ENCODE measurements at places on chromosomes 5 and 9.

- DNase-seq = no peak
These were observed 40.2 kb downstream of the RGS3 start for GRCh38 chr9:113503613-113504211.

DNA sequence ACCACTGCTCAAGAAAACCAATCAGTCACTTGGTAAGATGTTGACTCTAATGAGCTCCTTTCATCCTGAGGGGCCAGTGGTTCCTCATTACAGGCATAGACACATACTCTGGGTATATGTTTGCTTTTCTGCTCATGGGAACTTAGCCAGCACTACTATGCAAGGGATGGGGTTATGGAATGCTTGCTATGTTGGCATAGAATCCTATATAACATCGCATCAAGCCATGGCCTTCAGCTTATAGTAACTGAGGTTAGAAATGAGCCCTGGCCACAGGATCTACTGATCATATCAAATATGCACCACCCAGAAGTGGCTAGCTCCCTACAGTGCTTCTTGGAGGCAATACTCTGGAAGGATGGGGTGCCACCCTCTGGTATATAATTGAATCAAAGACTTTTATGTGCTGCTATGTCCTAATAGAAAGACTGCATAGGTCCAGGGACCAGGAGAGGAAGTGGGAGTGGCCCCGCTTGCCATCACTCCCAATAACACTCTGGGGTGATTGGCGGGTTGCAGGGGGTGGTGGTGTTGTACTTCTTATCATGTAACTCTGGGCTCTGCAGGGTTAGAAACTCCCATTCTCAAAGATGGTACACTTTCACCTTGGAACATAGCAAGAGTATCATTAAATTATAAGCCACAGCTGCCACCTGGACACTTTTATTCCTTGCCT, 70.3 kb downstream of the ZNF366 start:
- DNase-seq = no peak

- DNase-seq = no peak
These were observed 20.5 kb upstream of the GLRX start for GRCh38 chr5:95842854-95843544.

DNA sequence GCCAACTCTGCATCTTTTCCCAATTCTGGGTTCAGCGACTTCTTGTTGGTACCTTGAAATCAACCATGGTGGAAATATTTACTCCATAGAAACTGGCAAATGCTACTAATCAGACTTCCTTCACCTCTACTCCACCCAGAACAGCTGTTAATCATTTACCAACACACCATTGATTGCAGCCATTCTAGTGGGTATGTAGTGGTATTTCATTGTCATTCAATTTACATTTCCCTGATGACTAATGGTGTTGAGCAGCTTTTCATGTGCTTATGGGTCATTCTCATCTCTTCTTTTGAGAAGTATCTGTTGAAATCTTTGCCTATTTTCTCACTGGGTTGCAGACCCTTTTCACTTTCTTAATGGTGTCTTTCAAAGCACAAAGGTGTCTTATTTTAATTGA, 122.4 kb upstream of the MSX2 start:
- no peak for DNase-seq

DNA sequence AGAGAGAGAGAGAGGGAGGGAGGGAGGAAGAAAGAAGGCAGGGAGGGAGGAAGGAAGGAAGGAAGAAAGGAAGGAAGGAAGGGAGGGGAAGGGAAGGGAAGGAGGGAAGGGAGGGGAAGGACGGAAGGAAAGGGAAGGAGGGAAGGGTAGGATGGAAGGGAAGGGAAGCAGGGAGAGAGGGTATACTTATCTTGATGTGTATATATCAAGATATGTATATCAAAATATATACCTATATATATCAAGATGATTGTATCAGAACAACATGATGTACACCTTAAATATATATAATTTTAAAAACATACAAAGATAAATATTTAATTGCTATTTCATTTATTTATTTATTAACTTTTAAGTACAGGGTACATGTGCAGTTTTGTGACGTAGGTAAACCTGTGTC, 96.8 kb upstream of the ADAMTS16 start:
- no peak for DNase-seq

DNA sequence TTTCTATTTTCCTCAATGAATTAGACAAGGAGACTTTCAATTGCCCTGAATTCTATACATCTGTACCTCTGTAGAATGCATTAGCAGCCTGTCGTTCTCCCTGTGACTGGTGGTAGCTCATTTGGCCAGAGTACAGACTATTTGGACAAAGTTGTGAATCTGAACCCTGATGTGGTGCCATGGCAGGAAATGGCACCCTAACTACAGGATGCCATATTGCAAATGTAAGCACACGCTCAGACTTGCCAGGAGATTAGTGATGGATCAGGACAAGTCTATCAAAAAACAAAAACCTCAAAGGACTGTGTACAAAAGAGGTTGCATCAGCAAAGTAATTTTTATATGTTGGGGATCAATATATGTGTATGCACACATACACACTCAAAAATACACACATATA, 58.3 kb downstream of the SVEP1 start:
- DNase-seq = no peak

DNA sequence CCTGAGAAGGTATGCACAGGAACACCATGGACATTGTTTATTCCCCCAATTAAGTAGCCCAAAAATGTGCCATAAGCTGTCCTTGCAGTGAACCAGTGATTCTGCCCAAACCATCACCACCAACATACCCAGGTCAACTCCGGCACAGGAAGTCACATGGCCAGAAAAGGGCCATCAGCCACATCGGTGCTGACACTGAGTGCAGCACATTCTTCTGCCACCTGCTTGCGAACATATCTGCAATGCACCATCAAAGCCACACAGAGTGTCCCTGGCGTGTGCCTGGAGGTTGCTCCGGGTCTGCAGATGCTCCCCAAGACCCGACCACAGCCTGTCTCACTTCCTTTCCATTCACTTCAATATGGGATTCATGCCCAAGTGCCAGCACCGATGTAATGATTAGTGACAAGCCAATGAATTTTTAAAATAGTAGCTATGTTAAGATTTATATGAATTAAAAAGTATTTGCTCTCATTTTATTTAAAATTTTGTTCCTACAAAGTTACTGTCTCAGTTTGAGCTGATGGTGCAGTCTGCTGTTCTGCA, 37.6 kb downstream of the SYK start:
- no peak for DNase-seq

GRCh38 chr9:82706786-82707185, 356.2 kb downstream of the RASEF start:
- no peak for DNase-seq

- no peak for DNase-seq
These were observed 174.5 kb upstream of the POC5 start for GRCh38 chr5:75891736-75892135.

- DNase-seq = no peak
These were observed 689 bp downstream of the CNTRL start for GRCh38 chr9:121075251-121076036.

DNA sequence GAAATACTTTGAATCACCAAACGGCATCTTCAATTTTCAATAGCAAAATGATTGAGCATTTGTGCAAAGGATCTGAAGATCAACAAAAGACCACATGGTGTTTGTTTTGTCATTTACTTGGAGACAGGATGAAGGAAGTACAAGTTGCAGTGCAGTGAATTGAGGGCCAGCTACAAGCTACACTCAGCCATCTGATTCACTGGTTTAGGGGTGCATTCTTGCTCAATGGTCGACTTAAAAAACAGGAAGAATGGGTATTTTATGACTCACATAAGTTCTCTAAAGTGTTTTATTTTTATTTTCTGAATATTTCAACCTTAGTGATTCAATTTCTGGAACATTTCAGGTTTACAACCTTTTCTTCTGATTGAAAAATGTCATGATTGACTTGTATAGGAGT, 412.1 kb upstream of the ADAMTSL1 start:
- no peak for DNase-seq

DNA sequence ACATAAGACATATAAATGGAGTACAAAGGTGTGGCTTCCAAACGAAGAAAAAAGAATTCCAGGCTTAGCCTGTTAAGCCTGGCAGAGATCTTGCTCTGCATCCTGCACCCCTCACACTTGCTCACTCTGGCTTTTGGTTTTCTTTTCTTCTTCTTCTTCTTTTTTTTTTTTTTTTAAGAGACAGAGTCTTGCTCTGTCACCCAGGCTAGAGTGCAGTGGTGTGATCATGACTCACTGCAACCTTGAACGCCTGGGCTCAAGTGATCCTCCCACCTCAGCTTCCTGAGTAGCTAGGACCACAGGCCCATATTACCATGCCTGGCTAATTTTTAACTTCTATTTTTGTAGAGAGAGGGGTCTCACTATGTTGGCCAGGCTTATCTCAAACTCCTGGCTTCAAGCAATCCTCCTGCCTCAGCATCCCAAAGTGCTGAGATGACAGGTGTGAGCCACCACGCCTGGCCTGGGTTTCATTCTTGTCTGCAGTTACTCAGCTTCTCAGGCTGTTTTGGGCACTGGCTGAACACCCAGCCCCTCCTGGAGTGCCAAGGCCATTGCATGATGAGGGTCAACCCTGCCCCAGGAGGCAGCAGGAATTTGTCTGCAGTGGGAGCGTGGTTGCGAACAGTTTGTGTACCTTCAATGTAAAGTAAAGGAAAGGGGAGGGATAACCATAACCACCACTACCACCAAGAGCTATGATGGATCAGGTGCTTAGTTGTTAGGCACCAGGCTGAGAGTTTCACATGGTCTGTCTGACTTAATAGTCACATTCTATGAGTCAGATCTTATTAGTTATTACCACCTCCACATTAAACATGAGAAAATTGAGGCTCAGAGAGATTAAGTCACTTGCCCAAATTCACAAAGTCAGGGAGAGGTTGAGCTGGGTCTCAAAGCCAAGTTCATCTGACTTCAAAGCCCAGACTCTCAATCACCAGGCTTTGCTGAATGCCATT, 219.2 kb upstream of the PANK3 start:
- no peak for DNase-seq

DNA sequence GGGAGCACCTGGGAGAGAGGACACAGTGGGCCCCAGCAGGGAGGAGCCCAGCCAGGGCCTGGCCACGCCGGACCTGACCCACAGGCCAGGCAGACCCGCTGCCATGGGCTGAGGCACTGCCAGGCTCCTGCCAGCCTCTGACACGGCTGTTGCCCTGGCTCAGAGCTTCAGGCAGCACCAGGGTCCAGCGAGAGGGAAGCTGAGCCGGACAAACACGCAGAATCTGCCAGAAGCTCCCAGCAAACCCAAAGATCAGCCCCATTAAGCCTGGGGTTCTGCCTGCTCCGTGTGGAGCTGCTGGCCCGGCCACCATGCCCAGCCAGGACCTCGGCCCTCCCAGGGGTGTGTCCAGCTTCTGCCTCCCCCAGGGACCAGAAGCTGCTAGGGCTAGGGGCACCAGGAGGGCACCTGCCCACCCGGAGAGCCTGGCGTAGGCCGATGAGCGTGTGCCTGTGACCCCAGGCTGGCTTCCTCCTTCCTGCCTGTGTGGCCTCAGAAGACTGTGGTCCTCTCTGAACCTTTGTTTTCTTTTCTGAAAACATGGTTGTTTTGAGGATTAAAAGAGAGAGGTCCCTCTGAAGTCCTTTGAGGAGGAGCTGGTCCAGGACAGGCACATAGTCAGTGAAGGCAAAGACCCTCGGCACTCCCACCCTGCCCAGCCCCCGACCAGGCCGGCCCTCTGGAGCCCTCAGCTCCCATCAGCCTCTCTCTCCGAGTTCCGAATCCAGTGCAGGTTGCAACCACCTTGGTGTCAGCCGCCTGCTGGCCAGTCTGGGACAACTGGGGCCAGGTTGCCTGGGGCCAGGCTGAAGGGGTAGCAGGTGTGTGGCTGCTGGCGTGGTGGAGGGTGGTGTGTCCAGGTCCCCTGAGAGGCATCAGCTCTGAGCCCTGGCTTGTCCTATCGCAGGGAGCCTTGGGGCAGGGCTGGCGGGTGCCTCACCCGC, 39.6 kb downstream of the KCNT1 start:
- DNase-seq = no peak

GRCh38 chr9:93710370-93710723, 134.0 kb downstream of the PHF2 start:
- no peak for DNase-seq

DNA sequence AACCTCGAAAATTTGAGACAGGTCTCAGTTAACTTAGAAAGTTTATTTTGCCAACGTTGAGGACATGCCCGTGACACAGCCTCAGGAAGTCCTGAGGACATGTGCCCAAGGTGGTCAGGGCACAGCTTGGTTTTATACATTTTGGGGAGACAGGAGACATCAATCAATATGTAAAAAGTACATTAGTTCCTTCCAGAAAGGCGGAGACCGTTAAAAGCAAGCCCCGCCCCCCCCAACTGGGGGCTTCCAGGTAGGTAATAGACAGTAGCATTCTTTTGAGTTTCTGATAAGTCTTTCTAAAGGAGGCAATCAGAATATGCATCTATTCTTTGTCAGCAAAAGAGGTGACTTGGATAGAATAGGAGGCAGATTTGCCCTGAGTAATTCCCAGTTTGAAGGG, 599 bp upstream of the MOCS2 start:
- no peak for DNase-seq

DNA sequence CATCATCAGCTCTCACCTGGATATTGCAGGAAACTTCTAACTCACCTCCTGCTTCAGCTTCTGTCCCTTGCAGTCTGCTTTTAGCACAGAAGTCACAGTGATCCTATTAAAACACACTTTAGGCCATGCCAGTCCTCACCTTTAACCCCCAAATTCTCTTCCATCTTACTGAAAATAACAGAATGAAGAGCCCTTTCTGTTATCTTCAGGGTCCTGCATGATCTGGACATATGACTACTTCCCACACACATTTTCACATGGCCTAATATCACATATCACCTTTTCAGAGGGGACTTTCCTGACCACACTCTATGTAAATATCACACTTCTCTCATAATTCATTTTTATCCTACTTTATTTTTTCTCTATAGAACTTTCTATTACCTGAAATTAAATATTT, 550.6 kb upstream of the CLINT1 start:
- DNase-seq = no peak

DNA sequence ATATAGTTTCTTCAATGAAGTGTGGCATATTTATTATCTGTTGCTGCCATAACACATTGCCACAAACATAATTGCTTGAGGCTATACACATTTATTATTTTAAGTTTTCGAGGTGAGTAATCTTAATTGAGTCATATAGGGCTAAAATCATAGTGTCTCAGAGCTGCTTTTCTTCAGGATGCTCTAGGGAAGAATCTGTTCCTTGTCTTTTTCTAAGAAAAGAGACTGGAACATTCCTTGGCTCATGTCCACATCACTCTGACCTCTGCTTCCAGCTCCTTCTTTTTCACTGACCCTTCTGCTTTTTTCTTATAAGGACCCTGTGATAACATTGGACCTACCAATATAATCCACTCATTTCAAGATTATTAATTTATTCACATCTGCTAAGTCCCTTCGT, 632.4 kb upstream of the TYRP1 start:
- no peak for DNase-seq

DNA sequence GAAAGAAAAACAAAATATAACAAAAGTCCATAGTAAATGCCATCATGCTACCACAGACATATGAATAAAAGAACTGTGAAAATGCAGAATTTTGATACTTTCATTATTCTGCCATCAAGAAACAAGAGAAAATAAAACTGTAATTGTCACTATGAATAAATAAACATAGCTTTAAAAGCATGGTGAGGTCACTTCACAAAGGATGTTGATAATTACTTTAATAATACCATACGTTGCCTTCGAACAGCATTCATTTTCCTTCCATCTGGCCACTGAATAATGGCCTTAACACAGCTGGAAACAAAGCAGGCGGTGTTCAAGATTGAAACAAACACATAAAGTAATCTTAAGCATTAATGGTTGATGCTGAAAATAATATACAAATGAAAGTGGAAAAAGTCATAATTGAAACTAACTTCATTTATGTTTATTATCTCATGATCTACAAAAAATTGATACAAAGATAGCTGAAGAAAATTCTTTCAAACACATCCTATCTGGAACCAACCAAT, 102.0 kb downstream of the AGTPBP1 start:
- DNase-seq = no peak
